Activated T-helper 1 cell treated with Interleukin-2 at 50 U/mL for 16 hours (primary cell): ENCODE measurements at places on chromosomes 3 and 15.

DNA sequence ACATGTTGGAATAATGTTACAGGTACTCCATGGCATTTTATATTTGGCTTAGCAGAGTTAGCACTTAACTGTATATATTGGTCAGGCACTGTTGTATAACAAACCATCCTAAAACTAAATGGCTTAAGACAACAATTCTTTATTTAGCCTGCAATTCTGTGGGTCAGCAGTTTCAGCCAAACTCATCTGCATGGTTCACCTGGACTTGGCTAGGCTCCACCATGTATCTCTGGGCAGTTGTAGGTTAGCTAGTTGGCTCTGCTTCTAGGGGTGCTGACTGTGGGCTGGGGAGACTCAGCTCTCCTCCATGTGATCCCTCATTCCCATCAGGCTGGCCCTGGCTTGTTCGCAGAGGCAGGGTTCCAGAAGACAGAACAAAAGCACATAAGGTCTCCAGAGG is 34.4 kb downstream of the RARB start:
- DNase-seq: no peak

- DNase-seq: no peak
Observed at GRCh38 chr15:99719096-99719541, 14.1 kb downstream of the LYSMD4 start.

DNA sequence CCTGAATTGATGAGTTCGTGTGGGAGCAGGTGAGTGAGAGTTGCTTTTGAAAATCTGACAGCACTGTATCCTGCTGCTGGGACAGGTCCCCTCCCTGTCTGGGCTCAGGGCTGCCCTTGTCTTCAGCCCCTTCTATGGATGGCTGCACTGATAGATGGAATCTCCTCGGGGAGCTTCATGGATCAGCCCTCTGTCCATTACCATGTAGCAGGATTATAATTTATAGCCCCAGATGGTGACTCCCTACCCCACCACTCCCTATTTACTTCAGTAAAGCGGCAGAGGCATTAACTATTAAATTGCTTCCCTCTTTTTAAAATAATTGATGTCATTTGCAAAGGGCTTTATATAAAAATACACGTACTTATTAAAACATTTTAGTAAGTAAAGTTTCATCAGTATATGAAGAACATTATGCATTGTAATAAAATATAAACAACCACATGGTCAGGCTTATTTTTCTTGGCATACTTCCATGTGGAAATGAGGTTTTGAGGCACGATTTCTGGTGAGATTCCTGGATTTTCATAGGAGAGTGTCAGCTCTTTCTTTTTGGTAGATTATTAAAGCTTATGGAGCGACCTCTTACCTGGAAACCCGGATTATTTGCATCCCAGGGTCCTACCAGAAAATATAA is 38.5 kb downstream of the MAP3K13 start:
- no peak for DNase-seq

GRCh38 chr3:32303399-32303747 is 64.9 kb downstream of the CMTM8 start:
- no peak for DNase-seq

GRCh38 chr3:46110701-46111493 is 83.6 kb upstream of the XCR1 start:
- DNase-seq: no peak

GRCh38 chr3:88623709-88624108 is 473.9 kb downstream of the C3orf38 start:
- no peak for DNase-seq

GRCh38 chr15:36161108-36161507 is 418.3 kb upstream of the CDIN1 start:
- no peak for DNase-seq

GRCh38 chr15:27884726-27885125 is 214.4 kb downstream of the OCA2 start:
- DNase-seq: no peak
